ENCODE measurements at places on chromosomes 6 and 20.

DNA sequence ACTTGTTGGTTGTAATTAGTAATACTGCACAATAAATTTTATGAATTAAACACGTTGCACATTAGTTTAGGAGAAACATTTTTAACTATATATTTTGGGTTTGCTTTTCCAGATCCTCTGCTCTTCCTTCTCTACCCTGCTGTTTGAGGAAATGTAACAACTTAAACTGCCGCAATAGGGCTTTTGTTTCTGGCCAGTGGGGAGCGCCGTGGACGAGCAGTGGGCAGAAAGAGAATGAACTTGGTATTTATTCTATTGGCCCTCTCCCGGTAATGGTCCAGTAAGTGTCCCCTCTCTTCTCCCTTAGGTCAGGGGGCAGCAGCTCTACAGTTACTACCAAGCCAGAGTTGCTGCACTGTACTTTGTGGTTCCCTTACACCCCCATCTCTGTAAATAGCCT lies 35.2 kb upstream of the EPHA7 start:
- DNase-seq = no peak

GRCh38 chr6:164013480-164014208 lies 599.1 kb downstream of the QKI start:
- no peak for DNase-seq

GRCh38 chr6:165806126-165806810 lies 143.2 kb upstream of the PDE10A start:
- DNase-seq = no peak

DNA sequence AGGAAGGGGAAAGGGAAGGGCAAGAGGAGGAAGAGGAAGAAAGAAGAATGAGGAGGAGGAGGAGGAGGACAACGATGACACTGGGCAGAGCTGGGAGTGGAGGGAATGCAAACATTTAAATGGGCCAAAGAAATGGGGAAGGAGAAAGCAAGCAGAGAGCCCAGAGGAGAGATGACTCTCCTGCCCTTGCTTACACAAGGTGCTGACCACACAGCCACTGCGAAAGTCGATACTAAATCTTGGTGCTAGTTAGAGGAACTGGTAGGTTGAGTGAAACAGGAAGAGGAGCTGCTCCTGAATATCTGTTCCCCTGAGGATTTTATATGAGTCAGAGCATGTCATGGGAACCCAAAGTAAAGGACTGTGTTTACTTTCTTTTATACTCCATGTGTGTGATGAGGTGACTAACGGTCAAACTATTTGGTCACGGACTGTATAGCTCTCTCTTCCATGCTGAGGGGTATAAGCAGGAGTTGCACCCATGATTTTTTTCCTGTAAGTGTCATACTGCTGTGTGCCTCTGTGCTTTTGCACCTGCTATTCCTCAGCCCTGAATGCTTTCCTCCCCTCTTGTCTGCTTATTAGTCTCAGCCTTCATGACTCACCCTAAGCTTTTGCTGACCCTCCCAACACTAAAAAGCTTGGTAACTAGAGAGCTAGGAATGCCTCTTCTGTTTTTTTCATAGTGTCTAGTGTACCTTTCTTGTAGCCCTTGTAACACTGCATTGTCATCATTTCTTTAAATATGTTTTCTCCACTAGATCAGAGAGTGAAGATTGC lies 9.5 kb upstream of the PAQR8 start:
- DNase-seq = no peak

- DNase-seq = no peak
Observed at GRCh38 chr6:89610149-89610642, 28.4 kb downstream of the LYRM2 start.

GRCh38 chr20:21809961-21810523 lies 104.6 kb downstream of the PAX1 start:
- DNase-seq = no peak

GRCh38 chr6:79574630-79575225 lies 37.5 kb upstream of the LCA5 start:
- DNase-seq = no peak

DNA sequence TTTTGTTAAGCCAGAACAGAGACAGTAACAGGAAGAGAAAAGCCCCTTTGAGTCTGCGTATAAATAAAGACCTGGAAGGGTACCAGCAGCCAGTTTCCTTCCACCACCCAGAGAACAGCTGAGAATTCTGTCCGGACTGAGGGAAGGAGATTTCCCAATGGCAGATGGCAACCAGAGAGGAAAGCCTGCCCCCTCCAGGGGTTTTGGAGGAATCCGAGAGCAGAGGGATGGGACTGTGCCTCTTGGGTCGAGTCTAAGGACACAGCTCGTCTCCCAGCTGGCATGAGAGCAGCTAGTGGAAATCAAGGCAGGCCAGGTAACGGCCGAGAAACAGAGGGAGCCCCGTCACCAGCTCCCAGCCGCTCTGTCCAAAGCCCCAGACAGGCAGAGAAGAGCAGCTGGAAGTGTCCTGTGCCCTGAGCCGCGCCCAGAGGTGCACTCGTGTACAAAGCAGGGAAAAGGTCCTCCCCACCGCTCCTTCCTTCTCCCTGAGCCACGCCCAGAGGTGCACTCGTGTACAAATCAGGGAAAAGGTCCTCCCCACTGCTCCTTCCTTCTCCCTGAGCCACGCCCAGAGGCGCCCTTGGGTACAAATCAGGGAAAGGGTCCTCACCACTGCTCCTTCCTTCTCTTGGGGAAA lies 134.0 kb upstream of the SNX9 start:
- DNase-seq = no peak

DNA sequence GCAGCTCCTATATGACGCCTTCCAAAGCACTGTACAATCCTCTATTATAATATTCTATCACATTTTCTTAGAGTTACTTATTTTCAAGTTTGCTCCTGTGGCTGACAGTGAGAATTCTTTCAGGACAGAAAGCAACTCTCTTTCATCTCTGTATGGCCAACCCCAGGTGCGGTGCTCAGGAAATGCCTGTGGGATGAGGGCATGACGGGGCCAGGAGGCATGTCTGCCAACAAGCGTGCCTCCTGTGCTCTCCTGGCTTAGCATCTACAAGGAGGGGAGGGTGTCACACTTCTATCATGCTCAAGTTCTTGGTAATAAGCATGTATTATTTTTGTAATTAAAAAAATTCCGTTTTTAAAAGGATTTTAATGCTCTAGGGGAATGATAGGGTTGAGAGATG lies 11.4 kb downstream of the MRPL14 start:
- DNase-seq = no peak

- DNase-seq = no peak
Observed at GRCh38 chr6:106783640-106784566, 154.5 kb downstream of the QRSL1 start.

DNA sequence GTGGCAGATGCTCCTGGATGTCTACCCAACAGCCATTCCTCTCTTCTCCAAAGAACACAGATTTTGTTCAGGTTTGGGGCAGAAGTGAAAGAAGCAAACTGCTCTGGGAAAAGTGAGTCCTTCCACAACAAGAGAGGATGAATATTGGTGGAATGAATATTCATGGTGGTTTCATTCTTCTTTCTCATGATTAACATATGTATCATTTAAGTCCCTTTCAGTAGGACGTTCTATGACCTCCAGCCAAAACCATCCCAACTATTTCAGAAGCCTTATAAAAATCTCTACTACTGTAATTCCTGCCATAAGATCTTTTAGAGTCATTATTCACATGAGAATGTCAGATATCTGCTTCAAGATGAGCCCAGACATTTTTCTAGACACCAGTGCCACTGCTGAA lies 44.4 kb downstream of the MDN1 start:
- DNase-seq = no peak

DNA sequence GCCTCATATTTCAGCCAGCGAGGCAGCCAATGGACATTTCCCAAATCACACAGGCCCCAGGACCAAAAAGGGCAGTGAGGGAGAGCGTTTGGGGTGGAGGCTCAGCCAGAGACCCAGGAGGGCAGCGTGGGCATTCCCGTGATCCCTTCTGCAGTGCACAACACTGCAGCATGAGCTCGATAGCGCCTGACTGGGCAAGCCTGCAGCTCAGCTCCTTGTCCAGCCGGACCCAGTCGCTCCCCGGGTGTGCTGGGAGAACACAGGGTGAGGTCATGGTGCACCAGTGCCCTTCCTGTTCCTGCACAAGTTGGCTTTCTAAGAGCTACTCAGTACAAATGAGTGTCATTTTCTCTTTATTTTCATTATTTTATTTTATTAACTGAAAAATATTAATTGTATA lies 5.9 kb downstream of the TTLL2 start:
- DNase-seq = no peak

DNA sequence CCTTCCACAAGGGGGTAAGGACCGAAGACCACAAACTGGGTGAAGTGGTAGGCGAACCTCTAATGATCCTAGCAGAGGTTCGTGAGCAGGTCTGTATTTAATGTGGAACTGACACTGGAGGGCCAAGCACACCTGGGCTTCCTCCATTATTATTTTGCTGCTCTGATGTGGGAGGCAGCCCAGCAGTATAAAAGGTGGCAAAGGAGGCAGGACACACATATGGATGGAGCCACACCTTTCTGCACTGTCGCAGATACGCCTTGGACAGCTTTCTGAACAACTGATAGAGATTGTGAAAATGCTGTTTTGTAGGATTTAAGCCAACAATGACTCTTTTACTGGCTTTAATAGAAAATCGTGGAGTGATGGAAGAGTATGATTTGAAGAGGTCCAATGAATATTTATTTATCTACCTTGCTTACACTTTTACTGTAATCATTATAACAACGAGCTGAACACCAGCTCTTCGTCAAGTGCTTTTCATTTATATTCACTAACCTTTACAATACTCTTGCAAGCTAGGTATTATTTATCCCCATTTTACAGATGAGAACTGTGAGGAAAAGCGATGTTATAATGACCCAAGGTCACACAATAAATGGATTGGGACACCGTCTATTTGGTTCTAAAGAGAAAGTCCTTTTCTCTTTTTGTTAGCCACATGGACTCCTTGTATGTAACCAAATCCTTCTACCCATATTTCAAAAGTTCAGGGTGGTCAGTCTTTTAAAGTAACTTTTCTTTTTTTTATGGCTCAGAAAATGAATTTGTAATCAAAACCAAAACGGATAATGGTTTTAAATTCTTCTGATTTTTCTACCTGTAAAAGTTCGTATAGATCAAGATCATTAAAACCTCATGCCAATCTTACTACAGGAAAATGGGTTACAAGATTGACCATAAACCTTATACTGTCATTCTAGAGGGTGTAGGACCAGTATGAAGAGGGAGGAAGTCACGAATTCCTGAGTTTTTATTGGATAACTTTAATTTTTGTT lies 116.9 kb downstream of the UTRN start:
- no peak for DNase-seq

- no peak for DNase-seq
Observed at GRCh38 chr20:50915424-50915823, 15.8 kb downstream of the ADNP start.

Data from left forelimb (tissue), 1 donor.